ENCODE measurements at places on chromosomes 7 and 10.

DNA sequence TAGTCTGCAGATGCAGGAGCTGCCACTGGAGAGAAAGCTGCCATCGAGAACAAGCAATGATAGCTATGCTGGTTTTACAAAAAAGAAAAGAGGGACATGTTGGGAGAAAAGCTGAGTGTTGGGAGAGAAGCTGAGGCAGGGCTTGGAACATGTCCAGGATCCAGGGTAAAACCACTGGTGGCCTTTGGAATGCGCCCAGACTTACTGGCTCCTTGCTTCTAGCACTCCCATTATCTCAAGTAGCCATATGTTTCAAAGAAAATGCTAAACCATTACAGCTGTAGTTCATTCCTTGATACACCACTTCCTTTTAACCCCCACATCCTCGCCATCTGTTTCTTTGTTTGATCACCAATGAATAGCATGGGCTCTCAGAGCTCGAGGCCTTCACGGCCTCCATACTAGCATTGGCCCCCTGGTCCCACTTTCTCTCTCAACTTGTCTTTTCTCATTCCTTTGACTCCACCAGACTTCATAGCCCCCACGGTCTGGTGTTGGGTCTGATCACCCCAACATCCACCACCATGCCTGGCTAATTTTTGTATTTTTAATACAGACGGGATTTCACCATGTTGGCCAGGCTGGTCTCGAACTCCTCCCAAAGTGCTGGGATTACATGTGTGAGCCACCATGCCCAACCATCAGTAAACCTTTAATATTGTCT is 23.8 kb upstream of the PLAC9 start:
- H3K27ac ChIP-seq: no peak overlapping the region
- no peaks in the 10 kb centered on the region for H3K36me3 ChIP-seq
- no peaks in the 10 kb centered on the region for H3K4me1 ChIP-seq
- H3K4me3 ChIP-seq: no peak overlapping the region

DNA sequence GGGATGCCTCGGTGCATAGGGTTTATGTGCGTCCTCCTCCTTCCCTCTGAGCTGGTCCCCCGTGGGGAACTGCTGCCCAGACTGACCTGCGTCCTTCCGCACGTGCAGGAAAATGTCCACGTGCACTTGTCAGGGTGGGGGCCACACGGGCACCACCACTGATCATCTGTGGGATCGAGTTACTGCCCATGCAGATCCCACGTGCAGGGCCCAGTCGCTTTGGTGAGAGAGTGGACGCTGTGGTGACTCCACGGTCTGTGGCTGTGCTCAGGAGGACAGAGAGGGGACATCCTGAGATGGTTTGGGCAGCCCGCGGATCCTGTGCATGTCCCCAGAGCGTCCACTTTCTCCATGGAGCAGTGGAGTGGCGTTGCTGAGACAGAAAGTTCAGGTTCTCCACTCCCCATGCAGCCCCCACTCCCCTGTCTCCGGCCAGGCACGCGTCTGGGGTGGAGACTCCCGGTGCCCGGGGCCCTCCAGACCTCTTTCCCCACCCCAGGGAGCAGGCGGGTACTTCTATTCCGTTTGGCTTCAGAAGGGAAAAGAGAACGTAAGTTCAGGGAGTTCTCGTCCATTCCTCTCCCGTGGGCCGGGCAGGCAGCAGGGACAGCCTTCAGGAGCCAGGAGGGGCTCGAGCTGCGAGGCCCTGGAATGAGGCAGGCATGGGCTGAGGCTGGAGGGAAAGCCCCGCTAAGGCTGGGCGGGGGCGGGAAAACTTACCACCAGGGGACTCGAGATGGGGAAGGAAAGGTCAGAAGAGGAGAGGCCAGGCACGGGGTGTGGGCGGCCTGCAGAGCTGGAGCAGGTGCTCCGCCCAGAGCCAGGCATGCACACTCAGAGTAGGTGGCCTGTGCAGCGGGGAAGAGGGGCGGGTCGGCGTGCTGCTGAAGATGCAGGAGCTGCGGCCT is 59.9 kb downstream of the EGFR start:
- H3K4me3 ChIP-seq: no peak overlapping the region
- no peaks in the 10 kb centered on the region for H3K27me3 ChIP-seq
- H3K27ac ChIP-seq: no peak overlapping the region
- H3K36me3 ChIP-seq: no peaks in the 10 kb centered on the region
- no peak for DNase-seq
- H3K4me1 ChIP-seq: peaks cover 2% of the 10 kb centered on the region

DNA sequence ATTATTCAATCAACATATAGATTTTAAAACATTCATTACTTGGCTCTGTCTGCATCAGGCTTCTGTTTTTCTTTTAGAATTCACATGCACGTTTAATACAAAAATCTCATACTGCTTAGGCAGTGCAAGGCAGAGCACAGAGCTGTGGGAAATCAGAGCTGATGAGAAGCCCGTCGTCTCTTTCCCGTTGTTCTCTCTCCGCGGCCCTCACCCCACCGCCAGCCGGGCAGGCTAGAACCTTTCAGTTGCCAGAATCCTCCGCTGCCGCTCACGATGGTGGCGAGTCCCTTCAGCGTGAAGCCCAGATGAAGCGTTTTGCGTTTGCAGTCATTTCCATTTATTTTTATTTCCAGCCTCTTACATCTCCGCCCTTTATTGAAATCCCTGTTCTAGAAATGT is 648.2 kb downstream of the SDK1 start:
- no peaks in the 10 kb centered on the region for H3K36me3 ChIP-seq
- no peak overlapping the region for H3K4me3 ChIP-seq
- no peak for DNase-seq
- no peaks in the 10 kb centered on the region for H3K27me3 ChIP-seq

GRCh38 chr10:73828161-73828560 is 16.8 kb upstream of the NDST2 start:
- no peak overlapping the region for H3K27ac ChIP-seq
- no peaks in the 10 kb centered on the region for H3K4me1 ChIP-seq
- DNase-seq: no peak
- H3K27me3 ChIP-seq: no peaks in the 10 kb centered on the region
- no peak overlapping the region for H3K4me3 ChIP-seq
- H3K36me3 ChIP-seq: peaks cover 17% of the 10 kb centered on the region

- H3K4me3 ChIP-seq: no peak overlapping the region
- no peak for DNase-seq
- no peaks in the 10 kb centered on the region for H3K36me3 ChIP-seq
Observed at GRCh38 chr7:45295222-45295621, 137.6 kb downstream of the RAMP3 start.

DNA sequence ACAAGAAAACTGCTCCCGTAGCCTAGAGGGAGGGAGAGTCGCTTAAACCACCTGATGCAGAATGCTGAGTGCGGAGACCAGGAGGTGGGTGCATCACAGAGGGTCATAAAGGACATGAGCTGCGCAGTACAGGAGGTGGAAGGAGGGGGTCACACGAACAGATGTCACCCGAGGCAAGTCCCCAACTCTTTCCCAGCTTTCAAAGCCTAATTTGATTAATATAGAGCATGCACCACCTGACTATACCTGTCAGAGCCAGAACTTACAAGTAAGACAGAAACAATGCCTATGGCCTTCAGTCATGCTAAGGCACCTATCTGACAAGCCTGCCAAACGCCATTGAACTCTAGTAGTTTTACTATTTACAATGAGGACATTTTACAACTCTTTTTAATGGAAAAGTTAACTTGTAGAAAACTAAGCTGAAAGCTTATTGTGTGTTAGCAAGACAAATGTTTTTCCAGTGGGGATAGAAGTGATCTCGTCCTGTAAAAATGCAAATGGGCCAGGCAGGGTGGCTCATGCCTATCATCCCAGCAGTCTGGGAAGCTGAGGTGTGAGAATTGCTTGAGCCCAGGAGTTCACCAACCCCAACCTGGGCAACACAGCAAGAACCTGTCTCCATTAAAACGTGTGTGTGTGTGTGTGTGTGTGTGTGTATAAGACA is 1.1 kb upstream of the VOPP1 start:
- H3K4me1 ChIP-seq: peaks cover 47% of the 10 kb centered on the region
- no peak for DNase-seq
- peak overlapping the region; percentile 74 for H3K27ac ChIP-seq
- no peaks in the 10 kb centered on the region for H3K36me3 ChIP-seq
- H3K4me3 ChIP-seq: peak overlapping the region; percentile 75
- no peaks in the 10 kb centered on the region for H3K27me3 ChIP-seq

GRCh38 chr10:72162978-72163377 is 52.8 kb upstream of the ANAPC16 start:
- no peak for DNase-seq
- H3K4me3 ChIP-seq: no peak overlapping the region
- peaks cover 6% of the 10 kb centered on the region for H3K36me3 ChIP-seq
- peaks cover 7% of the 10 kb centered on the region for H3K4me1 ChIP-seq

All from CD8-positive, alpha-beta memory T cell (primary cell).